ENCODE measurements at places on chromosomes 7 and 10.

DNA sequence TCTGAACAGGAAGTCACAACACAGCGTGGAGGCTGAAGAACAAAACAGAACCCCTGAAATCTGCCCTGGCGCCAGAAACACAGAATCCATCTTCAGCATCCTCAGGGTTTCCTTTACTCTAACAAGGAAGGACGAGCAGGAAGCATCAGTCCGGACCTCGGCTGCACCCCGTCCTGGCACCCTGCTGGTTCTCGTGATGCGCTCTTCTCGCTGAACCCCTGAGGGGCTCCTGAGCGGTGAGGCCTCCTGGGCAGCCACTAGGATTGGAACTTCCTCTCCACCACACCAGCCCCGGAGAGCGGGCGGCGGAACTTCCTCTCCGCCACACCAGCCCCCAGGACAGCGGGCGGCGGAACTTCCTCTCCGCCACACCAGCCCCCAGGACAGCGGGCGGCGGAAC is 461.9 kb downstream of the PTPRN2 start:
- DNase-seq = no peak

DNA sequence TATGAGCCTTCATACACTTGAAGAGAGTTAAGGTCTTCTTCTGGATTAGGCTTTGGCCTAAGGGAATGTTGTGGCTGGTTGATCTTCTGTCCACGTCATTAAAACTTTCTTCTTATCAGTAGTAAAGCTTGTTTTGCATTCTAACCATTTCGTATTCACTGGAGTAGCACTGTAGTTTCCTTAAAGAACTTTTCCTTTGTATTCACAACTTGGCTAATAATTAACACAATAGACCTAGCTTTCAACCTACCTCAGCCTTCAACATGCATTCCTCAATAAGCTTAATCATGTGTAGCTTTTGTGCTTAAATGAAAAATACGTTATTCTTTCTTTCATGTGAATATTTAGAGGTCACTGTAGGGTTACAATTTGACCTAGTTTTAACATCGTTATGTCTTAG is 42.8 kb downstream of the AKR1C8 start:
- no peak for DNase-seq

- no peak for DNase-seq
Observed at GRCh38 chr10:43576580-43576979, 2.2 kb upstream of the ZNF239 start.

DNA sequence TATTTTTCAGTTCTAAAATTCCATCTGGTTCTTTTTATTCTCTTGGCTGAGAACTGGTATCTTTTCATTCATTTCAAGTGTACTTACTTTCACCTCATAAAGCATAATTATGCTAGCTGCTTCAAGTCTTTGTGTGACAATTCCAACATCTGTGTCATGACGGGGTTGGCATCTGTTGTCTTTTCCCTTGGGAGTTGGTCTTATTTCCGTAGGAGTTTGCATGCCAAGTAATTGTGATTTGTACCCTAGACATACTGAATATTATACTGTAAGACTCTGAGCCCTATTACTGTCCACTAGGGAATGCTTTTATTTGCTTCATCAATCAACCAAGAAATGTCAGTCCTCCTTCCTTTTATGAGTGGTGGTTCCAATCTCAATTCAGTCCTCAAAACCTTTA is 24.6 kb upstream of the HUS1 start:
- DNase-seq = no peak

DNA sequence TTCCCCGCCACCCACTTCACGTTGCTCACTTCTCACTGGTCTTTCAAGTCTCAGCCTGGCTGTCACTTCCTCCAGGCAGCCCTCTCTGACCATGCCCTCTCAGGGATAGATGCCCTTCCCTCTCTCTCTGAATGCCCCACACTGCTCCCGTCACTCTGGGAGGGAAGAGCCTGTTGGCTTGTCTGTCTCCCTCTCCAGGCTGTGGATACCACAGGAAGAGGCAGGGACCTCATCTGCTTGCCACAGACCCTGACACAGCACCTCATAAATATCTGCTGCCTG is 93.1 kb downstream of the OAT start:
- no peak for DNase-seq

DNA sequence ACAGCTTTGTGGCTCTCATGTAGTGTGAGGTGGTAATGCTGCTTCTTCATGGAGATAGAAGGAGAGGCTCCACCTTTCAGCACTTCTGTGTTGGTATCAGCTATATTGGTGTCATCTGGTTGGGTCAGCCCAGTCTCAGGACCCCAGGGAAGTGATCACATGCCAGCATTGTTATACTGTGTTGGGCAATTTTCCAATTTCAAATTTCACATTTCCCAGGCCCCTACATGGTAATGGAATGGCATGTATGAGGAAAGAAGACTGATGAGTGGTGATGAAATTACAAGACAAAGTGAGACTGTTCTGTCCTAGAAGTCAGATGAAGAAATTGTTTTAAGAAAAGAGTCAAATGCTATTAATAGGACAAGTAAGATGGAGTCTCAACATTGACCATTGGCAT is 3.7 kb upstream of the AKR1C3 start:
- no peak for DNase-seq

GRCh38 chr10:93070378-93071176 is 3.1 kb upstream of the CYP26A1 start:
- DNase-seq = no peak

DNA sequence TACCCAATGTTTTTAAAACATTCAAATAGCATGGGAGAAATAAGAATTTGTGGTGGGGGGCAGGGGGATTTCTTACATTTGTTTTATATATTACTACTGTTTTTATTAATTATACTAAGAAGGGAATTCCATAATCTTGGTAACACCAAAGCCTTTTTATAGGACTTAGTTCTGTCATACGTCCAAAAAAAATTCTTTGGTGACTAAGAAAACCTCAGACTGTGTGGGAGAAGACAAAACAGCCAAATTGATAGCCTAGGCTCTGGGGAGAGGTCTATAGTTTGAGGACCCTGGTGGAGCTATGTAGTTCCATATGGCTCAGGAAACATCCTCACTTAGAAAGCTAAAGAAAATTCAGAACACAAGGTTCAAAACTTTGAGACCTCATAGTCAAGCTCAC is 23.4 kb downstream of the ACSM6 start:
- no peak for DNase-seq

DNA sequence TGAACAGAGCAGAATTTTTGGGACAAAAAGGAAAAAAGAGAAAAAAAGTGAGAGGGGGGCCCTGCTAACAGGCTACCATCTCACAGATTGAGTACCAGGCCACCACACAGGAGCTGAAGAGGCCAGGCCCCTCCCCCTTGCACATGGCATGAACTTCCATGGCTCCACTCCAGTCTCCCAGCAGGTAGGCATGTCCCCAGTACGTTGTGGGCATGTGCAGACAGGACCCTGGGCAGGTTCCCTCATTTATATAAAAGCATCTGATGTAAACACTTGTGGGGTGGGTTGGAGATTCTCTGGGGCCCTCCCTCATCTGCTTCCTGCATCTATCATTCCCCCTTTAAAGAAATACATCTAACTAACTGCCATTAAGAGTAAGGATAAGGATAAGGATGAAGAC is 45.0 kb upstream of the AKR1C1 start:
- no peak for DNase-seq
